ENCODE measurements at places on chromosomes 13 and 19. TPM values are rescaled to one million over a fixed set of nuclear protein-coding genes. Genes with fewer than 3 reads are reported as not detected.
A peak's percentile ranks its signal among the peaks of the same experiment; 100 is the strongest.

Gene ZNF555
- 8.5 TPM for total RNA-seq

DNA sequence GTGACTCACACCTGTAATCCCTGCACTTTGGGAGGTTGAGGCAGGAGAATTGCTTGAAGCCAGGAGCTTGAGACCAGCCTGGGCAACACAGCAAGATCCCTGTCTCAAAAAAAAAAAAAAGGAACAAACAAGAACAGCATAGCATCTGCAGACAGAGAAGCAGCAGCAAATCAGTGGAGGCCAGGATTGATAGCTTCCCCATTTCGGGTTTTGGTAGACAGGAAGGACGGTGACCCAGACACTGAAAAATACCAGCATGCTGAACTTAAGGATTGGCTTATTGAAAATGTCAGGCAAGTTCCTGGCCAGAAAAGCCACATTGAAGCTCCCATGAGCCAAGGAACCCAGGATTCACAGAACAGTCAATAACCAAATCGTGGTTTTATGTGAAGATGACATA is 3.0 kb downstream of the ZNF490 start:
- DNase-seq: no peak
- H3K36me3 ChIP-seq: peaks cover 41% of the 10 kb centered on the region
- no peak overlapping the region for H3K4me3 ChIP-seq
- no peaks in the 10 kb centered on the region for H3K4me1 ChIP-seq

DNA sequence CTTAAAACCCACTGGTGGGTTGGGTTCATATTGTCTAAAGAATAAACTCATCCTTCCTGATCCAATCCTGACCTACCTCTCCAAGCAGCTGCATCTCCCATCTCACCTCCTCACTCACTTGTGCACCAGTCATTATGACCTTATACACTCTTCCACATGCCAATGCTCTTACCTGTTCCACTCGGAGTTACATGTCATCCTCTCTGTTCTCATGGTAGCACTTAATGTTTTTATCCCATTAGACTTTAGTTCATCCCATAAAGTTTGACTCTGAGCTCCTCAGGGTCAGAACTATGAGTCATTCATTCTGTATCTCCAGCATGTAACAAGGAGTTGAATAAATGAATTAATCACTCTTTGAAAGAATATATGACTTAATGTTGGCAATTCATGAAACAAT is 330.2 kb downstream of the KLF12 start:
- H3K4me1 ChIP-seq: no peaks in the 10 kb centered on the region
- no peak overlapping the region for H3K27ac ChIP-seq
- no peaks in the 10 kb centered on the region for H3K36me3 ChIP-seq
- DNase-seq: no peak
- H3K27me3 ChIP-seq: no peaks in the 10 kb centered on the region

Gene SIGLEC8
- not detected for total RNA-seq

DNA sequence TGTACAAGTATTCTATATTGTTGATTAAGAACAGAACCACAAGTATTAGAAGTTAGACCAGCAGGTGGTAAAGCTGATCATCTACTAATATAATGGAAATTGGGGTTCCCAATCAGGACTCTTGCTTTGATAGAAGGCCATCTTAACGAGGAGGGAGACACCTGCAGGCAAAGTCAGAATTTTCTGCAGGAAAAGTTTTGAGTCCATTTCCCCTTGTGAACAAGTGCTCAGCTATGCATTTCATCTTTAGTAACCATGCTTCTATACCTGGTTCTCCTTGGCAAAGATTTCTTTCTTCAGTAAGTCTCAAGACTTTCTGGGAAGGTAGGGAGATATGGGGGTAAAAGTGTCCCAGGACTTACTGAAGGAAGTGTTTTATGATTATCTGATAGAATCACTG is 36.1 kb upstream of the USPL1 start:
- H3K27me3 ChIP-seq: no peaks in the 10 kb centered on the region
- no peaks in the 10 kb centered on the region for H3K4me1 ChIP-seq
- H3K27ac ChIP-seq: peak overlapping the region; percentile 27
- H3K36me3 ChIP-seq: no peaks in the 10 kb centered on the region

DNA sequence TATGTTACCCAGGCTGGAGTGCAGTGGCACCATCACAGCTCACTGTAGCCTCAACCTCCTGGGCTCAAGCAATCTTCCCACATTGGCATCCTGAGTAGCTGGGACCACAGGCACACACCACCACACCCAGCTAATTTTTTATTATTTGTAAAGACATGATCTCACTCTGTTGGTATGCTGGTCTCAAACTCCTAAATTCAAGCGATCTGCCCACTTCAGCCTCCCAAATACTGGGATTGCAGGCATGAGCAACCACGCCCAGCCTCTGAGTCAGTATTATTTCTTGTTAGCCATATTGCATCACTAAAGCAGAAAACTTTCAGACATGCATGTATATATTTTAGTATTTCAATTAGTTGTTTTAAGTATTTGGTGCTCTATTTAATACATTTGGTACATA is 376.4 kb downstream of the GPC6 start:
- DNase-seq: no peak
- H3K4me1 ChIP-seq: no peaks in the 10 kb centered on the region
- no peaks in the 10 kb centered on the region for H3K36me3 ChIP-seq
- H3K4me3 ChIP-seq: no peak overlapping the region

Gene CRB3
- 1.6 TPM for total RNA-seq

GRCh38 chr13:31530922-31531321 is 208.4 kb upstream of the RXFP2 start:
- DNase-seq: no peak
- H3K4me3 ChIP-seq: no peak overlapping the region
- no peaks in the 10 kb centered on the region for H3K36me3 ChIP-seq

GRCh38 chr13:65653613-65654012 is 1576.5 kb downstream of the PCDH9 start:
- no peaks in the 10 kb centered on the region for H3K36me3 ChIP-seq
- no peak overlapping the region for H3K27ac ChIP-seq
- no peaks in the 10 kb centered on the region for H3K4me1 ChIP-seq
- no peak overlapping the region for H3K4me3 ChIP-seq
- DNase-seq: no peak

GRCh38 chr19:55418185-55418584 is 10.6 kb upstream of the UBE2S start:
- no peaks in the 10 kb centered on the region for H3K36me3 ChIP-seq
- peak; percentile 27 for DNase-seq
- peaks cover 18% of the 10 kb centered on the region for H3K27me3 ChIP-seq
- no peaks in the 10 kb centered on the region for H3K4me1 ChIP-seq

GRCh38 chr19:18494267-18494607 is 27.6 kb downstream of the ELL start:
- peaks cover 87% of the 10 kb centered on the region for H3K4me1 ChIP-seq
- H3K4me3 ChIP-seq: no peak overlapping the region
- no peak overlapping the region for H3K27ac ChIP-seq
- H3K36me3 ChIP-seq: no peaks in the 10 kb centered on the region
- no peaks in the 10 kb centered on the region for H3K27me3 ChIP-seq
- no peak for DNase-seq

Gene TNFAIP8L1
- 5.3 TPM for total RNA-seq

Gene HIF3A
- 53.3 TPM for total RNA-seq

GRCh38 chr19:47074621-47075020 is 26.2 kb upstream of the TMEM160 start:
- DNase-seq: no peak
- H3K4me1 ChIP-seq: peaks cover 3% of the 10 kb centered on the region
- no peaks in the 10 kb centered on the region for H3K27me3 ChIP-seq
- peaks cover 86% of the 10 kb centered on the region for H3K36me3 ChIP-seq
- no peak overlapping the region for H3K4me3 ChIP-seq

Gene ATP4B
- not detected for total RNA-seq

Gene ZNF558
- 11.4 TPM for total RNA-seq

Gene OR1I1
- total RNA-seq: not detected

GRCh38 chr13:30715837-30716236 is 19.5 kb upstream of the ALOX5AP start:
- H3K27me3 ChIP-seq: no peaks in the 10 kb centered on the region
- no peaks in the 10 kb centered on the region for H3K4me1 ChIP-seq
- H3K36me3 ChIP-seq: no peaks in the 10 kb centered on the region

GRCh38 chr19:3176715-3177501 is 1.7 kb upstream of the S1PR4 start:
- no peaks in the 10 kb centered on the region for H3K4me1 ChIP-seq
- no peaks in the 10 kb centered on the region for H3K36me3 ChIP-seq
- no peaks in the 10 kb centered on the region for H3K27me3 ChIP-seq
- no peak for DNase-seq

GRCh38 chr13:102470283-102470917 is 68.6 kb upstream of the FGF14 start:
- no peaks in the 10 kb centered on the region for H3K4me1 ChIP-seq
- no peaks in the 10 kb centered on the region for H3K36me3 ChIP-seq
- H3K4me3 ChIP-seq: no peak overlapping the region
- no peak overlapping the region for H3K27ac ChIP-seq
- DNase-seq: no peak

DNA sequence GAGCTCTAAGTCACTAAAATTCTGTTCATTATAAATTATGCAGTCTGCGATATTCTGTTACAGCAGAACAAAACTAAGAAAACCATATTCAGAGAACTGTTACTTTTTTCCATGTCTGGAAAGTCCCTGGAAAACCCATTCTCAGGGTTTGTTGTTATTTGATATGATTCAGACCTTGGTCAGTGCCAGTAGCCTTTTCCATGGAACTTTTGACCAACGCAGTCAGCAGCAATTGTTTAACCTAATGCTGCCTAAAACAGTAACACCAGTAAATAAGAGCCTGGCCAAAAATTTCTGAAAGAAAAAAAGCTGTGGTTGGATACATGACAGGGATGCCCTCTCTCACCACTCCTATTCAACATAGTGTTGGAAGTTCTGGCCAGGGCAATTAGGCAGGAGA is 402.7 kb downstream of the TBC1D4 start:
- no peak overlapping the region for H3K4me3 ChIP-seq
- H3K4me1 ChIP-seq: no peaks in the 10 kb centered on the region
- H3K27me3 ChIP-seq: no peaks in the 10 kb centered on the region

Gene TEX26
- total RNA-seq: not detected

- H3K4me3 ChIP-seq: no peak overlapping the region
- H3K27me3 ChIP-seq: no peaks in the 10 kb centered on the region
- H3K4me1 ChIP-seq: no peaks in the 10 kb centered on the region
- no peaks in the 10 kb centered on the region for H3K36me3 ChIP-seq
- H3K27ac ChIP-seq: no peak overlapping the region
- no peak for DNase-seq
Observed at GRCh38 chr13:109815651-109816050, 29.3 kb upstream of the IRS2 start.

- peaks cover 33% of the 10 kb centered on the region for H3K4me1 ChIP-seq
- no peaks in the 10 kb centered on the region for H3K36me3 ChIP-seq
- peak overlapping the region; percentile 91 for H3K4me3 ChIP-seq
- DNase-seq: peak; percentile 92
- no peaks in the 10 kb centered on the region for H3K27me3 ChIP-seq
Observed at GRCh38 chr19:13155472-13156359, 5.5 kb downstream of the IER2 start.

GRCh38 chr13:25300861-25301346 is 521 bp upstream of the NUP58 start:
- H3K4me3 ChIP-seq: peak overlapping the region; percentile 82
- peak; percentile 63 for DNase-seq
- no peaks in the 10 kb centered on the region for H3K36me3 ChIP-seq
- peaks cover 6% of the 10 kb centered on the region for H3K27me3 ChIP-seq
- H3K4me1 ChIP-seq: peaks cover 15% of the 10 kb centered on the region

DNA sequence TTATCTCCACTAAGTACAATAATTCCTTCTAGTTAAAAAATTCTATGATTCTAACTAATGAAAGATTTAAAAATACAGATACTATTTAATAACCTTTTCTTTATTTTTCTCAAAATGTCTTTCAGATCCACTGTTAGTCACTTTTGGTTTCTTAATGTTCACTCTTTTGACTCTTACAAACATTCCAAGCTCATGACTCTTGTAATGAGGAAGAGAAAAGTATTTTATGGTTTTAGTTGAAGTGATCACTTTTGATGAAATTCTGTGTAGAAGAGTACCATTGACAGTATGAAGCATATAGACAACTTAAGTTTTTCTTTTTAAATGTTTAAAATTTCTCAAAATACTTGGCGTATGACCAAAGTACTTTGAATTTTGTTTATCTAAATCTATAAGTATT is 27.8 kb downstream of the COG3 start:
- H3K4me3 ChIP-seq: no peak overlapping the region
- H3K4me1 ChIP-seq: no peaks in the 10 kb centered on the region
- no peak overlapping the region for H3K27ac ChIP-seq
- no peak for DNase-seq
- H3K27me3 ChIP-seq: no peaks in the 10 kb centered on the region

Gene KLK4
- total RNA-seq: not detected

DNA sequence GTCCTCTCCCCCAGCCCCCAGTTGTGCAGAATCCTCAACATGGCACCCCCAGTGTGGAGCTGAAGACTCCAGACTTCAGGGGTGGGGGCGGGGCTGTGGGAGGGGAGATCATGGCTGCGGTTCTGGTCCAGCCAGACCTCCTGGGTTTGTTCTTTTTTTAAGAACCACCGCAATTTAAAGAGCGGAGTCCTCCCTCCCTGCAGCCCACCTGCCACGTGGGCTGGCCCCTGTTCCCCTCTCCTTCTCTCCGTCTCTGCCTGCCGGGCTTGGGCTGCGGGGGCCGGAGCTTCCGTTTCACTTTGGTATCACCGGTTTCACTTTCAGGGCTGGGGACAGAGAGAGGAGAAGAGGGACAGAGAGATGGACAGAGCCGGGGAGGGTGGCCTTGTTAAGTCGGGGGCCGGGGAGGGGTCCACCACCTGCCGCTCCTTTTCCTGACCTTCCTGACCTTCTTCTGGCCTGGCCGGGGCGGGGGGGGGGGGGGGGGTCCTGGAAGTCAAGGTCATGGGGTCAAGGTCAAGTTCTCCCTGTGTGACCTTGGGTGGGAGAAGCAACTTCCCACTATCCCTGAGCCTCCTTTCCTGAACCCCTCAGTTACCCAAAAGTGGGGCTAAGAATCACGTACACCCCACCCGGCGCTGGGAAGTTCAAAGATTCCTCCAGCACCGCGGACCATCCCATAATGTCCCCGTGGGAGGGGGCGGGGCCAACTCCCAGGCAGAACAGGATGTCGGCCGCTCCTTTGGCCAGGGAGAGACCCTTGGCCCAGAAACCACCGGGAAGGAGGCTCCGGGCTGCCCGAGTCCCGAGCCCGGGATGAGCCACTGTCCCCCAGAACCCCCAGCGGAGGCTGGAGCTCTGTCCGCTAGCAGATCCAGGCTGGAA is 11.3 kb upstream of the ZBTB7A start:
- H3K4me3 ChIP-seq: peak overlapping the region; percentile 69
- peaks cover 13% of the 10 kb centered on the region for H3K4me1 ChIP-seq
- DNase-seq: peak; percentile 86
- no peaks in the 10 kb centered on the region for H3K27me3 ChIP-seq

GRCh38 chr19:16612636-16613035 is 15.4 kb downstream of the MED26 start:
- no peak for DNase-seq
- peak overlapping the region; percentile 73 for H3K27ac ChIP-seq
- no peak overlapping the region for H3K4me3 ChIP-seq
- H3K4me1 ChIP-seq: peaks cover 32% of the 10 kb centered on the region
